Brain pericyte (primary cell): ENCODE measurements at places on chromosomes 11 and 22.

- no peak for DNase-seq
Observed at GRCh38 chr11:67372321-67372992, 941 bp downstream of the CLCF1 start.

DNA sequence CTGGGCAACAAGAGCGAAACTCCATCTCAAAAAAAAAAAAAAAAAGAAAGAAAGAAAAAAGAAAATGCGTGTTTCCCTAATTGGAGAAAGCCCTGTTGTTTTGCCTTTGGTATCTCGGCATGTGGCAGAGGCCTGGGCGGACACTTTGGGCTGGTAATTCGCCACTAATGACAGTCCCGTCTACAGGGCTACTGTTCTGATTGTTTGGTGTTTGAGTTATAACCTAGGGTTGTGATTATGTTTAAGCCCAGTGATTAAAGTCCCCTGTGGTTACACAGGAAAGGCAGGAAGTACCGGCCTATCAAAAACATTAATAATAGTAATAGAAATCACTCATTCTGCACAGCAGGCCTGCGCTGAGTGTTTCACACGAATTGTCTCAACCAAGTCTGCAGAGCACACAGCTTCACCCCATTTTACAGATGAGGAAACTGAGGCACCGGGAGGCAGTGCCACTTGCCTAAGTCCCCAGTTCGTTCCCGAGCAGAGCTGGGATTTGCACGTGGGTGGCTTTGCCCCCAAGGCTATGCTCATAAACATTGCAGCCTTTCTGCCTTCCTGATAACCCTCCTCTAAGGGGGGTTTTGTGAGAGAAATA is 39.1 kb upstream of the GRAMD4 start:
- DNase-seq = no peak

- no peak for DNase-seq
Observed at GRCh38 chr11:108787105-108787504, 122.2 kb downstream of the DDX10 start.

DNA sequence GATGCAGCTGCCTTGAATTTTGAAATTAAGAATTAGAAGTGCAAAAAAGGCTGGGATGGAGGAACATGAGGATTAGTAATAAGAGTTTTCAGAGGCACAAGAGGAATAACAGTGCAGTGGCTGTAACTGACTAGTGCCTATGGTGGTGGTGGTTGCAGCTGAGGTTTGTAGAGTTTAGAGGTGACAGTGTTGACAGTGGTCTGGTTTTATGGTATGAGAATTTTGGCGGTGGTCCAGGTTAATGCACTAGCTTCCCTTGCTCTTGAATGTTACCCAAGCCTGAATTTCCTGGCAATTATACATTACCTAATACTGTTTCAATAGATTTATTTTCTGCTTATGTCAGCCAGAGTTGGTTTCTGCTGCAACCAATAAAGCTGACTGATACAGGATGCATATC is 112.8 kb upstream of the C11orf87 start:
- no peak for DNase-seq

DNA sequence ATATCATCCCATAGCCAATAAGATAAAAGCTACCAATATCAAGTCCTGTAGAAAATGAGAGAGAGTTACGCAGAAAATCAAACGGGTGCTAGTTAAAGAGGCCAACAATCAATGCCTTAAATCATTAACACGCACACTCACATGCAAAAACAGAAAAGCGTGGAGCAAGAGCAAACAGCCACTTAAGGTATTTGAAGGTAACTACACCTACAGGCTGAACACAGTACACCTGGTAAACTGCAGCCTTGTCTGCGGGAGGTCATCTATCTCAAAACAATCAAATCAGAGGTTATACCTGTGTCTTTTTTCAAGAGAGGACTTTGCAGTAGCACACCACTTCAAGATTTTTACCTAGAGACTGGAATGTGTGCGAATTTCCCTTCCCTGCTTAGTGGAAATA is 23.6 kb downstream of the SLC35F2 start:
- no peak for DNase-seq

DNA sequence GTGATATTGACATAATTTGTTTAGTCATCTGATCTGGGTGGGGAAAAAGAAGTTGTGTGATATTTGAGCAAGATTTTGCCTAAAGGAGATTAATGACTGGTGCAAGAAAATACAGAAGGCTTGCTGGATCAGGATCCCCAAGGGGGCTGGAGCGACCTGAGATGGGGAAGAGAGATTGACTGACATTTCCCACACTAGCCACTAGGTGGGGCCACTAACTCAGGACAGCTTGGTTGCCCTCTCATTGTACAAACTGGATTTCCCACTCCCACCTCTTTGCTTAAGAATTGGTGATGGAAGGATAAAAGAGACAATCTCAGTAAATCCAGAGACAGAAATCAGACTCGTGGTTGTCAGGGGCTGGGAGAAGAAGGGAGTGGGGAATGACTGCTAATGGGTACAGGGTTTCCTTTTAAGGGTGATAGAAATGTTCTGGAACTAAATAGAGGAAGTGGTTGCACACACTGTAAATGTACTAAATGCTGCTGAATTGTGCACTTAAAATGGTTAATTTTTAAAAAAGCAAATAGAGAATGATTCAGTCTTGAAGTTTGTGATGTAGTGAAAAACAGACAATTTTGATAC is 50.7 kb downstream of the CTTN start:
- DNase-seq = no peak

DNA sequence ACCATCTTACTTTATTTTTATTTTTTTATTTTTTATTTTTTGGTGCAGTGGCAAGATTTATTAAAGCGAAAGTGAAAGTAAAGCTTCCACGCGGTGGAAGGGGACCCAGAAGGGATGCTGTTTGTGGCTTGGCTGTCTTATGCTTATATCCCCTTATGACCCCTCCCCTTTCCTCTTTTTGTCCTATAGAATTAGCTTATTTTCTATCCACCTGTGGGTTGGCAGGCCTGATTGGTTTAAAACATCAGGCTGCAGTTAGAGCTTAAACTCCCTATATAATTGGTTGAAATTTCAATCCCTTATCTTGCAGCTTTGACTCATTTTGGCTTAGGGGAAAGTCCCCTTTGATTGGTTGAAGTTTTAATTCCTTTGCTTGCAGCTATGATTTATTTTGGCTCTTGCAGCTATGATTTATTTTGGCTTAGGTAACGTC is 50.5 kb downstream of the NNMT start:
- no peak for DNase-seq

DNA sequence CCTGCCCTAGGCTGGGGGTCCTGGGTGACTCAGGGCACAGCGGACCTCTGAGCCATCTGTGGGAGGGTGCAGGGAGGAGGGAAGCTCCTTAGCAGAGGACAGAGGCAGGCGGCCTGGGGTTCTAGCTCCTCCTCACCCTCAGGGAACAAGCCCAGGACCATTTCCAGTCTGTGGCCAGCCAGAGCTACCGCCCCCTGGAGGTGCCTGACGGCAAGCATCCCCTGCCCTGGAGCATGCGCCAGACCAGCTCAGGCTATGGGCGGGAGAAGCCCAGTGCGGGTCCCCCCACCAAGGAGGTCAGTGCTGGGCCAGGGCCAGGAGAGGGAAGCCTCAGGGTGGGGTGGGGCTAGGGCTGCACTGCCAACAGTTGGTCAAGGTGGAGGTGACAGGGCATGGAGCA is 26.0 kb upstream of the LRRC10B start:
- no peak for DNase-seq

DNA sequence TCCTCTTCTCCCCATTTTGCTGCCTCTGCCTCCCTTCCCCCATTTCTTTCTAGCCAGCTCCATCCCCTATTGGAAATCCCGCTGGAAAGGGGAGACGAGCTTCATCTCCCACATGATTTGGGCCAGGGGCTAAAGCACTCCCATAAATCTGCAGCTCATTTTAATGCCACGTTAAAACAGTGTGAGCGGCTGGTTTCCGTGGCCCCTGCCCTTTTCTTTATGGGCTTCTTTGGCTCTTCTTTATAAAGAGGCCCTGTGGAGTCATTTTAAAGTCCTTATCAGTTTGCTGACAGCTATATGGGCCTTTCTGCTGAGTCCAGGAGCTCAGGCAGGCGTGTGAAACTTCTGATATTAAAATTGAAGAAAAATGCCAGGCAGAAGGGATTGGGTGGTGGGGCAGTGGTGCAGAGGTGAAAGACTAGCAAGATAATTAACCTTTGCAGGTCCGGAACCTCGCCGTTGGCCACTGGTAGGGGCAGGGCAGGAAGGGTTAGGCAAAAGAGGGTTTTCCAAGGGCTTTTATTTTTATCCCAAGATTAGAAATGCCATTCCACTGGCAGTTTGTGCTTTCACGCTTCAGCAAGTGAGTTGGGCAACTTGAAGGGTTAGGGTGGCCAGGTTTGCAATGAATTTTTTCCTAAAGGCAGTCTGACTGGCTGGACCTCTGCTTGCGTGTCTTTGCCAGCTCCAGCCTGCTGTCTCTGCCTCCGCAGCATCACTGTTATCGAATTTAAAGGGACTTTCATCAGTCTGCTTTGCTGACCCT is 44.3 kb downstream of the EXT2 start:
- DNase-seq = no peak

GRCh38 chr22:22928666-22929380 is 41.2 kb downstream of the IGLL5 start:
- no peak for DNase-seq

DNA sequence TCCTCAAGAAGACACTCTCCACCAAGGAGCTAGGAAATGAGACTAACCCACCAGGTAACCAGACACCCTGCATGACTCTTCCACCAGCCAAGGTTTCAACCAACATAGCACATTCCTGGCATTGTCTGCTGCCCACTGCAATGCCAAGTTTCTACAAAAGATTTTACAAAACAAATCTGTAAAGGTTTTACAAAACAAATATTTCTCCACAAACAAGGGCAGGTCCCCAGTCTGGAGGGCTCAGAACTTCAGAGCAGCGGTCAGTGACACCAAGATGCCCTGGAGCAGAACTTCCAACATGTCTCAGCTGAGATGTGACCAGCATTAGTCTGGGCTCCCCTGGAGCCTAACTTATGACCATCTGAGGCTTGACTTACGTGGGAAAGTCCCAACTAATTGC is 14.0 kb downstream of the GALNT18 start:
- no peak for DNase-seq

DNA sequence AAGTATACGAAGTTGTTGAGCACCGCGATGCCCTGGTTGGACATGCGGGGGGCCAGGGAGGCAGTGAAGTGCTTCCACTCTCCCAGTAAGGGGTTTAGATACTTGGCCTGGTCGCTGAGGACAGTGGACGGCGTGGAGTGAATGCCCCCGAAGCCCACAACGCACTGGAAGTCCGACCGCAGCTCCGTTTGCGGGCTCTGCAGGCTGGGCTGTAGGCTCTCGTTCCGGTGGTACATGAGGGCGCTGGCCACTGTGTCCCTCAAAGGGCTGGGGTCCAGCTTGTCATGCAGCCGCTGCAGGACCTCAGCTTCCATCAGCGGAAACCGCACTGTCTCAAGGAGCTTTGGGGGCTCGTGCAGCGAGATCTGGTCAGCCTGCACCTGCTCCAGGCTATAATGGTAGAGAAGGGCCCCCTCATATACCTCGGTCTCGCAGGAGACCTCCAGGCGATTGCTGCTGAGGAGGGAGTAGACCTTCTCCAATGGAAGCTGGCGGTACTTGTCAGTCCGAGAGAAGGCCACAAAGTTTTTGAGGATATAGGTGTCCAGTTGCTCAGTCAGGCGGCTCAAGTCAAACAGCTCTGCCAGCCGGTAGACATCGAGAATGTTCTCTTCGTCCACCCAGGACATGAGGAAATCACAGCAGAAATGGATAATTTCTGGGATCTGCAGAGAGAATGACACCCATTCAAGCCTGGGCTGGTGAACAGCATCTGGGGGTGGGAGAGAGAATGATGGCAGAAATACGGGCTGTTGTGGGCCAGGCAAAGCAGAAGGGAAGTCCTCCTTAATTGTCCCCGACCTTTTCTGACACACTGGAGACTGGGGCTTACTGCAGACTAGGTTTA is 27.5 kb upstream of the SCARF2 start:
- DNase-seq = no peak

- DNase-seq = no peak
Observed at GRCh38 chr11:33347490-33348125, 90.4 kb downstream of the HIPK3 start.

DNA sequence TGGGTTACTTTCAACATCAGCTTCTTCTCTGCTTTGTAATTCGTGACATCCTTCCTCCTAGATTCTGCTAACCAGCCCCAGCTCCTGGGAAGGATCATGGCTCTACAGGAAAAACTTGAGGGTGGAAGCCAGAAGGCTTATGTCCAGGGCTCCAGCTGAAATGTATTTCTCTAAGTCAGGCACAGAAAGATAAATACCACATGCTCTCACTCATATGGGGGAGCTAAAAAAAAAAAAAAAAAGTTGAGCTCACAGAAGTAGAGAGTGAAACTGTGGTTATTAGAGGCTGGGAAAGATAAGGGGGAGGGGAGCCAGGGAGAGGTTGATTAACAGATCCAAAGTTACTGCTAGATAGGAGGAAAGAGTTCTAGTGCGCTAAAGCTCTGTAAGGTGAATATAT is 74.9 kb downstream of the DSCAML1 start:
- no peak for DNase-seq

- peak; percentile 30 for DNase-seq
Observed at GRCh38 chr11:76236092-76236999, 30.0 kb upstream of the WNT11 start.

DNA sequence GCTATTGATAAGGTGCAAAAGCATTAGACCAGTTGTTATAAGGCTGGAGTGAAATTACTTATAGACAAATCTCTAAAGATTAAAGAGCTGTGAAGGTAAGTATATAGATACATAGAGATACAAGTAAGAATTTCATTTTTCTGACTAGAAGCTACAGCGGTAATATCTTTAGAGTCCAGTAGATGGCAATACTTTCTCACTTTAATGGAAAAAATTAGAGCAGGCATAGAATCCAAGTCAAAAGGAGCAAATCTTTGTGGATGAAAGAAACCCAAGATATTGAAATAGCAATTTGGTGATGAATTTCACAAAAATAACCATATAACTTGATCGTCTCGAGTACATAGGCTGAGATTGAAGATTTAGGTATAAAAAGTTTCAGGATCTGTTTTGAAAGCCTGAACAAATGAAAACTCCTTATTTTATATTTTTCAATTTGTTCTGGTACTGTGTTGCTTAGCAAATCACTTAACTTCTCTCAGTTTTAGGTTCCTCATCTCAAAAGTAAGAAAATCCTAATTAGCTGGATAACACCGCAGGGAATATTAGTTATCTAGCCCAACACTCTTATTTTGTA is 81.9 kb downstream of the UVRAG start:
- DNase-seq = peak; percentile 21

- DNase-seq = no peak
Observed at GRCh38 chr22:23700706-23701105, 9.9 kb downstream of the RGL4 start.

DNA sequence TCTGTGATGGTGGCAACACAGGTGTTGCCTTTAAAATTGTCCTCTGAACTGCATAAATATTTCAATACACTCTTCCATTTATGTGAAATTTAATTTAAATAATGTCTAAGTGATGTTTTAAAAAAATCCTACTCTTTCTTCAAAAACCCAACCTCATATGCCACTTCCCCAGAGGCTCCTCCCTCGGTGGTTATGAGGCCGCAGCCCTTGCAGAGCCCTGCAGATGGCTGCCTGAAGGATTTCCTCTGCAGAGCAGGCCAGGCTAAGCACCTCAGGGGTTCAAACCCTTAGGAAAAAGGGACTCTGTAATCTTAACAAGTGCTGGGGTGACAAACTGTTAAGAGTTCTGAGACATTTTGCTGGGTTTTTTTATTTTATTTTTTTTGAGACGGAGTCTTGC is 25.2 kb downstream of the MORC2 start:
- no peak for DNase-seq
